ENCODE measurements at places on chromosomes 6 and 20.

GRCh38 chr6:112307707-112308106 is 39.4 kb upstream of the RFPL4B start:
- no peak for DNase-seq

- no peak for DNase-seq
Measured at GRCh38 chr6:74658391-74658790, 547.5 kb downstream of the COL12A1 start.

DNA sequence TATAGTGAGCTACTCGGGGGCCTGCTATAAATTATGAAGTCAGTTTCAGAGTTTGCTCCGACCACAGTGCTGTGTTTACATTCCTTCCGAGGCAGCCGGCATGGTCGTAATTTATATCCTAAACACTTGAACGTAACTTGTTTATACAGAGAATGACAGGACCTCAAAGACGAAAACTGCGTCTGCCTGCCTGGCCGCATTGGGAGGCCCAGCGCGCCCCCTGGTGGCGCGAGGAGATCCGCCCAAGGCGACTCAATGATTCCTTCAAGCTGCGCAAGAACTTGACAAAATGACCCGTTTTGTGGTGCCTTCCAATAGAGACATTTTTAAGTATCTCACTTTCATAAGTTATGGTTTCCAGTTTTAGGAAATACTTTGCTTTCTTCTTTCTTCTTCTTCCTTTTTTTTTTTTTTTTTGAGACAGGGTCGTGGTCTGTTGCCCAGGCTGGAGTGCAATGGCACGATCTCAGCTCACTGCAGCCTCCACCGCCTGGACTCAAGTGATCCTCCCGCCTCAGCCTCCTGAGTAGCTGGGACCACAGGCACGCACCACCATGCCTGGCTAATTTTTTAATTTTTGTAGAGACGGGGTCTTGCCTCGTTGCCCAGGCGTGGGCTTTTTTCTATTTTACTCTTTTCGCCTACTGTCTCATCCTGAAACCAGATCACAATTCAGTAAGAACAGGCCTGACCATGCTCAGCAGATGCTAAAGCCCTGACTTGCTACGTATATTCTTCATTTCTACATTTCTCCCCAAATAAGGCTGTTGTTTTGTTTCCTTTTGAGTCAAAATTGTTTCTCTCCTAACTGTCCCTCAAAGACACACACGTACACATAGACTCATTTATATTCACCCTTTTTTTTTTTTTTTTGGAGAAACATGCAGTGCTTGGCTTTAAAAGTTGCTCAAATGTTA is 7.8 kb downstream of the FOXF2 start:
- DNase-seq, result peak; percentile 32

DNA sequence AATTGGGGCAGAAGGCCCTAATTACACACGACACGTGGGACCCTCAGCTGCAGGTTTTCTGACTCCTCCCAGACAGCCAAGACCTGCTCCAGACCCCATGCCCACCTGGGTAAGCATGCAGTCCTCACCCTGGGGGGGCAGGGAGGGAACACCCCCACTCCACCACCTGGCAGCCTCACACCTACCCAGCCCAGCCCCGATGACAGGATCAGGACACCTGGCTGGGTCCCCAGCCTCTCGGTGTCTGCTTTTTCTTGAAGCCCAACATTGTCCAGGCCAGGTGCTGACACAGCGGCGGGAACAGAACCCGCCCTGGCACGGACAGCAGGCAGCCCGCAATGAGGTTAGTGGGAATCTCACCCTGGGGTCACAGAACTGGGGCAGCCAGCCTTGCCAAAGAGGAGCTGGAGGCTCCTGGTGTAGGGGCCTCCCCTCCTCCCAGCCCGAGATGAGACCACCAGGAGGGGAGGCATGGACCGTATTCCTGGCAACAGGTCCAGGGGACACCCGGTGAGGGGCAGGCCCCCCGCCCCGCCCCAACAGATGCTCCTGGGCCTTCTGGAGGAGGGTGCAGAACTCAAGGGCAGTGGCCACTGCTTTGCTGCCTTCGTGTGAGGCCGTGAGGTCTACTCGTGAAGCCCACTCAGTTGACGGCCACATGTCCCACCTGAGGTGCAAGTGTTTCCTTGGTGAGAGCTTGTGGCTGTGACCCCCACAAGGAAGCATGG is 103.8 kb downstream of the DLL1 start:
- DNase-seq, result no peak

- DNase-seq, result no peak
Measured at GRCh38 chr6:152642578-152643375, 5.6 kb upstream of the SYNE1 start.

GRCh38 chr20:22509090-22509842 is 75.1 kb downstream of the FOXA2 start:
- no peak for DNase-seq

DNA sequence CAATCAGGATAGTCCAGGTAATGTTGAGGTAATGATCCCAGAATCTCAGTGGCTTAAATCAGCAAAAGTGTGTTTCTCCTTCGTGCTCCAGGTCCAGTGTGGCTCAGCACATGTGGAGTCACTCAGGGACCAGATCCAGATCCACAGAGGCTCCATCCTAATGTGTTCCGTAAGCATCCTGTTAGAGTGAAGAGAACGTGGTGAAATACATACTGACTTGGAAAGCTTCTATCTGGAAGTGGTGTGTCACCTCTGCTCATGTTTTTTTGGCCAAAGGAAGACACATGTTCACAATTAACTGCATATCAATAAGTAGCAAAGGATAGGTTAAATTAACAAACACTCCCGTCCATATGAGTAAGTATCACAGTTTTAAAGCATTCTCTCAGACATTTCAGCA is 26.8 kb upstream of the PREP start:
- no peak for DNase-seq

DNA sequence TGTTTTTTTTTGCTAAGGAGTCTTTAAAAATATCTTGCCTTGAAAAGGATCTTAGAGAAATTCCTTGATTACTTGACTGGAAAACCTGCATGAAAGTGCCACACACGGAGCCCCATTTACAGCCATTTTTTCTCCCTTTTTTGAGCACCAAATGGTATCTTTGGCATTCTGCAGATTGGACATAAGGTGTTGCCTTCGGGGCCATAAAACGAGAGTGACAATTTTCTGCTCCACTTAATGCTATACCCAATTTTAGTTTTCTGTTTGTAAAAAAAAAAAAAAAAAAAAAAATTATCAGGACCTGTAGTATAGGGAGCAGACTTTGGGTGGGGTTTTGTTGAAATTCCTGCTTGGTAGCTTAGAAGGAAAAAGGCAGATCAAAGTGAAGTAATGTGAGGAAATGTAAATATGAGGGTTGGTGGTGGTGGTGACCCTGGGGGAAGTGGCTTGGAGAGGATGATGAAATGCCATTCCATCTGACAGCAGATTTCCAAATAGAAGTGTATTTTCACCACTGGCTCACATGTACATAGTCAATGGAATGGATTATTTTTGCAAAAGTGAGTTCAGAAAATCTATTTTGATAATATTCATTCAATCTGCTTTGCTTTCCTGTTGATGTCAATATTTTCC is 212.1 kb upstream of the SOX4 start:
- no peak for DNase-seq

DNA sequence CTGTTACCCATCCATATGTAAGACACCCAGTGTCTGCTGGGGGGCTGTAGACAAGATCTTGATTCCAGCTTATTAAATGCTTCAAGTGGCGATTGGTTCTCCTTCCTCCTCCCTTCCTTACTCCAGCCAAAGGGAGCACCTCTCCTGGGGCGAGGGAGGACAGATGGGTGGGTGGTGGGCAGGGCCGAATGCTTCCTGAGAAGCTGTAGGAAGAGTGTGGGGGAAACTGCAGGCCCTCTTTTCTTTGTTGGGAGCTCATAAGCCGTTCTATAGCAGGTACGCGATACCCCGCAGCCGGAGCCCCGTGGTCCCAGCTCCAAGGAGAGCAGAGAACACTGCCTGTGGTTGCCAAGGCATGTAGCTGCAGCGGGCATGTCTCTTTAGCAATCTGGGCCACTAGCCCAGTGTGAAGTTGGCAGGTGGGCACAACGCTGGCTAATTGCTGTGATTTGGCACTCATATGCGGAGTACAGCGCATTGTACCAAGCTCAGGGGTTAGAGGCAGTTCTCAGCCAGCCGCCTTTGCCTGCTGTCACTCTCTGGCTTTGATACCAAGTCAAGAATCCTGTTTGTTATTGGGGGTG is 14.7 kb upstream of the KCNG1 start:
- no peak for DNase-seq

GRCh38 chr6:122571888-122572287 is 38.3 kb upstream of the PKIB start:
- no peak for DNase-seq

DNA sequence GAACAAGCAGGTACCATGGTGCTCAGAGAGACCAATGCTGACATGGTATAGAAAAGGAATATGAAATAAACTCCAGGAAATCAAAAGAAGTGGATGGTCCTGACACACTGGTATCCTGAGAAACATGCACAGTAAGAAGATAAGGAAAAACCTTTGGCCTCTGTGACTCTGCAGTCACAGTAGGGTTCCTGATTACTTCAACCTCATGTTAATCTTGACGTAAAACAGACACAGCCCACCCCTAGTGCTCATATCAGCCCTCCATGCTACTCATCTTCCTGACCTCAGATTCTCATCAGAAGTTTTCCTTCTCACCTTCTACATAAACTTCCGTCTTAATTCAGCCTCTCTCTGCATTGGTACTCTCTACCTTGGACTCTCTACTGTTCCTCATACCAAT is 240.9 kb downstream of the PKHD1 start:
- DNase-seq, result no peak

DNA sequence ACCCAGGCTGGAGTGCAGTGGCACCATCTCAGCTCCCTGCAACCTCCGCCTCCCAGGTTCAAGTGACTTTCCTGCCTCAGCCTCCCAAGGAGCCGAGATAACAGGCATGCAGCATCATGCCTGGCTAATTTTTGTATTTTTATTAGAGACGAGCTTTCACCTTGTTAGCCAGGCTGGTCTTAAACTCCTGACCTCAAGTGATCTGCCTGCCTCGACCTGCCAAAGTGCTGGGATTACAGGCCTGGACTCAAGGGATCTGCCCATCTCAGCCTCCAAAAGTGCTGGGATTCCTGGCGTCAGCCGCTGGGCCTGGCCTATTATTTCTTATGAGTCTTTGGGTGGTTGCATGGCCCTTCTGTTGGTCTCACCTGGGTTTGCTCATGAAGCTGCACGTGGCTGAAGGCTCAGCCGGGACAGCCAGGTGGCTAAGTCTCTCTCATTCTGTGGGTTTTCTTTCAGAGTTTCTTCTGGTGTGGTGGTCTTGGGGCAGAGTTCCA is 45.6 kb upstream of the NCOA3 start:
- no peak for DNase-seq

DNA sequence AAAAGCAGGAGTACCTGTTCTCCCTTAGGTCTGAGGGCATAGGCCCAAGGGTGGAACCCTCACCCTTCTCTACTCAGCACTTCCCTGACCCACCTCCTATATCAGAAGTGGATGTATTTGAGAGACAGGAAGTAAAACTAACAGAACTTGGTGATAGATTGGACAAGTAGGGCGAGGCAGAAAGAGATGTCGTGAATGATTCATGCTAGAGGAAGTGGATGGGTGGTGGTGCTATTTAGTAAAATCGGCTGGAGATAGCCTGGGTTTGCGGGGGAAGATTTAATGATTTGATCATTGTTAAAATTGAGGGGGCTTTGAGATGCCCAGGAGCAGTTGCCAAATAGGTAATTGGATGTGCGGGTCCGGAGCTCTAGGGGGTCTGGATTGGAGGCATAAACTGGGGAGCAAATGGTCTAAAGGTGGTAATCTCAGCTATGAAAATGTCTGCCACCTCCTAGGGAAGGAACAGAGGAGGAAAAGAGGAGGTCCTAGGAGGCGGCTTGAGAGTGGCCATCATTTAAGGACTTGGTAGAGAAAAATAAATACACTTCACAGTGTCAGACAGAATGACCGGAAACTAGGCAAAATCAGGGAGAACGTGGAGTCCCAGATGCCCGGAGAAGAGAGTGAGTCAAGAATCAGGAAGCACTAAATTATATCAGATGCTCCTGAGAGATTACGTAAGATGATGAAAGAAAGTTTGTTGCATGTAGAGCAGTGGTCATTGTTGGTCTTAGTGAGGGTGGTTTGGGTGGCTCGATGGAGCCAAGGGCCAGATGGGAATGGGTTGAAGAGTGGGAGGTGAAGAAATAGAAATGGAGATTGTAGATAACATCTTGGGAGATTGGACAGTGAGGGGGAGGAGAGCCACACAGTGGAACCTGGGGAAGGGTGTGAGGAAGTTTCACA is 142.0 kb downstream of the CEP57L1 start:
- DNase-seq, result no peak

GRCh38 chr6:128141932-128142331 is 241.1 kb upstream of the THEMIS start:
- DNase-seq, result no peak

DNA sequence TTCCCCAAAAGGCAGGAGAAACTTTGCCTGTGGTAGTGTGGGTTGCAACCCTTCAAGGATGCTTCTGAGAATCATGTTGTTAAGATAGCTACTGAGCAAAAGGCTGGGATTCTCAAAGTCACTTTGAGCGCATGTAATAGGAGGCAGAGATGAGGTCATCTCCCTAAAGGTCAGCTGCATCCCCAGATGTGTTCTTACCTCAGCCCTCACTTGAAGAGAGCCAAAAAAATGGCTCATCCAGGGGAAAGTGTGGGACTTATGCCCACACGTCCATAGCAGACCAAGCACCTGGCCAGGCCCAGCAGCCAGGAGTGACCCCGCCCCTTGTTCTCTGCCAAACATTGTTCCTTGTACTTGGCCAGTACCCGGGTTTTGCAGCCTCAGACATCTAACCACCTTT is 187.0 kb upstream of the BMP2 start:
- DNase-seq, result no peak

DNA sequence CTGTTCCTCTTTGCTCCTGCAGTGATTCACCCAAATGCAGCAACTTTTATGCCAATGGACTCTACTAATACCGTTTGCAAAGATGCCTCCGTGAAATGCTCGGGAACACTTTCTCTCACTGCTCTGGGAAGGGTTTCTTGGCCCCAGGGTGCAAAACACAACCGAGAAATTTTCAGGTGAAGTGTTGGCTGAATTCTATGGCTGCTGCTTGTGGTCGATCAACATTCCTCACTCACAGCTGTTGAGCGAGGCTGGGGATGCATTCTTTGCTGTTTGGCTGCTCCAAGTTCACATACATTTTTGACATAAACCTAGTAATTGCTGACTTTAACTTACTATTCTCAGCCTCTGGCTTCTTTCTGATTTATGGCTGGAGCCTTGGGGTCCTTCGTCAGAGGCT is 342.0 kb upstream of the CHD6 start:
- no peak for DNase-seq

GRCh38 chr6:40990301-40990700 is 48.7 kb downstream of the UNC5CL start:
- no peak for DNase-seq
